ENCODE measurements at places on chromosomes 3 and 15. TPM values are rescaled to one million over a fixed set of nuclear protein-coding genes. Genes with fewer than 3 reads are reported as not detected.
A peak's percentile ranks its signal among the peaks of the same experiment; 100 is the strongest.

The OTOL1 gene
- total RNA-seq, result not detected

DNA sequence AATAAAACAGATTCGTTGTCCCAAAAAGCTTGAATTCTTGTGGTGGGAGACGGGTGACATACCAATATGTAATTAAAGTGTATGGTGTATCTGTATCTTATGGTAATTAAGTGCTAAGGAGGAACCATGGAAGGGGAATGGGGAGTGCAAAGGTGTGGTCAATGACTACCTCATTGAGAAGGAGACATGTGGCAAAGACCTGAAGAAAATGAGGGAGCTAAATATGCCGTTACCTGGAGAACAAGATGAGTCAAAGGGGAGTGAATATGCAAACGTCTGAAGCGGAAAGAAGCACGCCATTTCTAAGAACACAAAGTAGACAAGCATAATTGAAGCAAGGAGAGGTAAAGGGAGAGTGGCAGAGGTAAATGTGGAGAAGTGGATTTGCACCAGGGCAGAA lies 115.7 kb downstream of the SI start:
- DNase-seq, result no peak

GRCh38 chr3:94071713-94072284 lies 8.9 kb downstream of the NSUN3 start:
- no peak for DNase-seq

DNA sequence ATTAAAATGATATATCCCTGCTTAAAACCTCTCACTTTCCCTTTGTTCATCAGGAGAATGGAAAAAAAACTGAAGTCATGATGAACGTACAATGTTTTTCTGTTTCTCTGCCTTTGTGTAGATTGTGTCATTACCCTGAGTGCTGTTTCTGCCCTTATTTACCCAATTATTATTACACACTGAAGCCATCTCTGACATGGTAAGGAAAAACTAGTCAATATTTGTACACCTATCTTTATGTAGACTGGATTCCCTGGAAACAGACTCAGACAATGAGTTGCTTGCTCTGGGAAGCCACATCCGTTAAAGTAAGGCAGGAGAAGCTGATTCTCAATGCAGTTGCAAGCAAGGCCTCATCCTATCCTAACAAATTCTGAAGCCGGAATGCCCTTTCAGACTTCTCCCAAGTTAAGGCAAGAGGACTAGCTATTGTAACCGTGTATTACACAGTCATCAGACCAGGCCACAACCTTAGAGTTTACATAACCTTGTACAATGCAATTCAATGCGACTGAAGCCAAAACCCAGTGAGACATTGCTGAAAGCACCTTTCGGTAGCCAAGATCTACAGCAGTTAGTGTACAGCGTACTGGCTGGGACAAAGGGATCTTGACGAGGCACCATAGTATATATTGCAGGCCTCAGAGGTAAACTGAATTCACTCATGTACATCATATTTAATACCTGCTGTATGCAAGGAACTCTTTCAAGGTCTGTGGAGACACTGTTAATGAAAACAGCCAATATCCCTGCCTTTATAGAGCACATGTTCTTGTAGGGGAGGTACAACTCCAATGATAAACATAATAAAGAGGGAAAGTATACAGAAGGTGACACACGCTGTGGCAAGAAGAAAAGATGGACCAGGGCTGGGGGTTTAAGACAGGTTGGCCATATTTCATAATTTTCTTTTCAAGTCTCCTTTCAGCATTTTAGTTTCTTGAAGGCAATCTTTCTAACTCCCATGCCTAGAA lies 1040.8 kb upstream of the SEMA6D start:
- DNase-seq, result no peak

DNA sequence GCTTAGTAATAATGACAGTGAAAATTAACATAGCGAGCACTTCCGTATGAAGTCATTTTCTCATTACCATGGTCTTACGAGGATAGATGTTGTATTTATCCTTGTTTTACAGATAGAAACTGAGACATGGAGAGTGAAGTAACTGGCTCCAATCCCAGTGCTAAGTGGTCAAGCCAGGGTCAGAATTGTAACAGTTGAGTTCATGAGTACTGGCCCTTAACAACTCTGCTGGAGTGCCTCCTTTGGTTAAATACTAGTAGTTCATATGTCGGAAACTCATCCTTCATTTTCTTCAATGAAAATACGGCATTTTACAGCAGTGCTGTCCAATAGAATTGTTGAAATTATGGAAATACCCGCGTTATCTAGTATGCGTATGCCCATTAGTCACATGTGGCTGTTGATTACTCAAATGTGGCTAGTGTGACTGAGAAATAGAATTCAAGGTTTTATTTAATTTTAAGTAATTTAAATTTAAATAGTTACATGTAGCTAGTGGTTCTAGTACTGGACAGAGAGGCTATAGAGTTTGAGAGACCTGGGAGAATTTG lies 32.5 kb downstream of the FNDC3B start:
- DNase-seq, result no peak

DNA sequence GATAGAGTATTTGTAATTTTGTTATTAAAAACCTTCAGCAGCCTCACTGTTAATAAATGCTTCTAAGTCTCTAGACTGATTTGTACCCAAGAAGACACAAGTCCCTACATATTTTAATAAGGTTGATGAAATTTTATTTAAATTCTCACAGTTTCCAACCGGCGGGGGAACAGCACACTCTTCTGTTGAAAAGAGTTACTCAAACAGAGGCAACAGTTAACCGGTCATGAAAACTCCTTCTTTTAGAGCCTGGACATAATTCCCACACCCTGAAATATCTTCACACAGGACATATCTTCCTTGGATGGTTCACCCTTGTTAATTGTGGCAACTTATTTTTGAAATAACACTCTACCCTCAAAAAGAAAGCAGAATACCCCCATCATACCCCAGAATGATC lies 278.8 kb downstream of the FOXP1 start:
- DNase-seq, result peak; percentile 50

DNA sequence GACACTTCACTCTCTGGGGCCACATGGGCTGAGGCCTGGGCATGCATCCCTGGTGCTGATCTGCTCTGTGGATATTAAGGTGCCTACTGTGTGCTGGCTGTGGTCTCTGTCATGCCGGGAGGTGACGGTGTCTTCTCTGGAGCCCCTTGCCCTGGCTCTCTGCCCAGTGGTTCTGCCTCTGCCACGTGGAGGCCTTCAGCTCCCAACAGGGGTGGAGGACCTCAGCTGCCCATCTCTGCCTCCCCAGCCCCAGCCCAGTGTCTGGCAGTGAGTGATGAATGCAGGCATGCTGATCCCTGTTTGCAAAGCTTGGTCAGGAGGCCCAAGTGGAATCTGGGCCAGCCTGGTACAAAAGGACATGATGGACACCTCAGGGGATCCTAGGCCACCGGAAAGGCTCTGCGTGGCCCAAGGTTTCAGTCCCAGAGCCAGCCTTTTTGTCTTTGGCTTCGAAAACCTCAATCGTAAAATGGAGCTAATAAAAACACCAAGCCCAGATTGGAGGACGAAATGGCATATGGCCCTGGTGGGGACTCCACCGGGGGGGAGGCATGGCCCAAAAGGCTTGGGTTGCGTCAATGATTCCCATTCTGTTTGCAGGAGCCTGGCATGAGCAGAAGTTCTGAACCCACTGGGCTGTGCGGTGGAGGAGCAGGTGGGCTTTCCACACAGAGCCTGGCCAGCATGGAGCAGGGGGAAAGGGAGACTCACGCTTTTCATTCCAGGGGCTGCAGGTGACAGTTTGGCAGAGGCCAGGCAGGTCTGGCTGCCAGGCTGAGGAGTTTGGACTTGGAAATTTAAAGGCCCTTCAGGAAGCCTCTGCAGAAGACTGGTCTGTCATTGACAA lies 54.7 kb upstream of the KLF13 start:
- no peak for DNase-seq

DNA sequence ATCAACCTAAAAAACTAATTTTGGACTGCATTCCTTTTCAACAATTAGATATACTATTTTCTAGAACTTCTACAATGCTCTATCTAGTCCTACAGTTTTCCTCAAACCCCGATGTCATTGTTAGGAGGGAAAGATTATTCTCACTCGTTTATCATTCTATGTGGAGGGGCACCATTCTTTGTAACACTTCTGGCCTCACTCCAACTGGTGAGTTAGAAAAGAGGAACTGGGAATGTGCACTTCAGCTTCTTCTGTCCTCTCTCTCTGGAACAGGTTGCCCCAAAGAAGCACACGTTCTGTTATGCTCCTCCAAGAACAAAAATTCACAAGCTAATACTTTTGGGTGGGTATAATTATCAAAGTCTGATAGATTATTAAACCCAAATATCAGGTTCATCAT lies 137.9 kb downstream of the UACA start:
- no peak for DNase-seq

DNA sequence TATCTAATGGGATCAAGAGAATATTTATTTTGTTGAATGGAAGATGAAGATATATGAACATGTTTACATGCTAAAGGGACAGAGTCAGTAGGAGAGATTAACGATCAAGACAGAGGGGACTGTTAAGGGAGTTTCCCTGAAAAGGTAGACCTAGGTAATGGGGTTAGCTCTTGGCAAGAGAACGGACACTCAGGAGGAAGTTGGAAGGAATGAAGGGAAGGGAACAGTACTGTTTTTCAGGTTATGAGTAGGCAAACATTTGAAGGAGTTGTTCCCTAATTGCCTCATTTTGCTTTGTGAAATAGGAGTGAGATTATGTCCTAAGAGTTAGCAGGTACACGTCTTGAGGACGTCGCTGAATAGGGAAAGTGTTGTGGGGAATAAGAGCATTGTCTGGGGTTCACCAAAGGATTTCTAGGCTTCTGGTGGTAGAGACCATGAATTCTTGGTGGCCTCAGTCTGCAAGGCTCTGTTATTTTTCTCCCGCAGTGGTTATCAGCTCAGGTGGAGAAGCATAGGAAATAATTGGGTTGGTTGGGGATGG lies 41.3 kb downstream of the PDE8A start:
- no peak for DNase-seq

Measured in fibroblast of villous mesenchyme (primary cell).